ENCODE measurements at places on chromosomes 1 and 21.
A peak's percentile ranks its signal among the peaks of the same experiment; 100 is the strongest.

GRCh38 chr1:202890392-202890791, 1.4 kb upstream of the RABIF start:
- DNase-seq, result no peak

DNA sequence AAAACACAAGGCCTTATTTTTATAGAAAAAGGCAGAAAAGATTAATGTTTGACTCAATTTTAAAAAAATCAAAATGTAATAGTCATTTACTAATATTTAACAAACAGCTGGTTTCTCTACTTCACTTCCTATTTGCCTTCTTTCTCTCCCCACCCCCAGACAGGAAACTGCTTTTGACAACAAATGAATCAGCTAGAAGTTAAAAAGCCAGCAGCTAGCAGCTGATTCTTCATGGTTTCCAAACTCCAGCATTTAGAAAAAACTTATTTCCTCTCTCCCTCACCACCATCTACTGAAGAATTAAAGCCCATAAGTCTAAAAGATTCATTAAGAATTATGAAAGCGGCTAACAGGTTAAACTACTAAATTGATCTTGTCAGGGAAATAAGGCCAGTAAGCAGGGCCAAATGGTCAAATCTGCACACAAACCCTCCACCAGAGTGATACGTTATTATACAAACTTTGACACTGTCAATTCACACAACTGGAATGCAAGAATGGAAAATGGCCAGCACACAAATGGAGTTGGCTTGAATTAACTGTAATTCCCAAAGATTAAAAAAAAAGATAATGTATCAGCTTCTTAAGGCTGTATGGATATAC, 4.0 kb downstream of the WDR26 start:
- DNase-seq, result no peak

GRCh38 chr1:1213345-1214265, at the start of gene TNFRSF4:
Gene TNFRSF4, minus strand, starts transcription at chr1:1214153. Its CDS starts 26 bp downstream, at chr1:1214127.
- DNase-seq, result no peak

- no peak for DNase-seq
These were observed 831 bp downstream of the TMEM52 start for GRCh38 chr1:1917995-1918900.

- DNase-seq, result no peak
These were observed 21.3 kb downstream of the SLC9C2 start for GRCh38 chr1:173581383-173582079.

- DNase-seq, result no peak
These were observed 229.3 kb downstream of the DISC1 start for GRCh38 chr1:231855926-231856325.

DNA sequence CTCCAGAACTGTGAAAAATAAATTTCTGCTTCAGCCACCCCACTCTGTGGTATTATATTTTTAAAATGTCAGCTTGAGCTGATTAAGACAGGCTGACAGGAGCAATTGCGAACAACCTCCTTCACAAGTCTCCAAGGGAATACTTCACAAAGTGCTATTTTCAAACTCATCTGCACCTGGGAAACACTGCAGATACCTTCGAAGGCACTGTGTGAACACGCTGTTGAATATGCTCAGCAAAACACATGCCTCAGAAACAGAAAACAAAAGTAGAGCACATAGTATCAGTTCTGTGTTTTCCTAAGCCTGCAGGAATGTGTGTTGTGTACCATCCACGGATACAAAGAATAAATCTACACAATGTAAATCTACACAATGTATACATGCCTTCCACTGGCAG, 10.6 kb downstream of the TSPAN2 start:
- no peak for DNase-seq

- DNase-seq, result no peak
These were observed 807.1 kb upstream of the PRMT6 start for GRCh38 chr1:106249365-106249764.

DNA sequence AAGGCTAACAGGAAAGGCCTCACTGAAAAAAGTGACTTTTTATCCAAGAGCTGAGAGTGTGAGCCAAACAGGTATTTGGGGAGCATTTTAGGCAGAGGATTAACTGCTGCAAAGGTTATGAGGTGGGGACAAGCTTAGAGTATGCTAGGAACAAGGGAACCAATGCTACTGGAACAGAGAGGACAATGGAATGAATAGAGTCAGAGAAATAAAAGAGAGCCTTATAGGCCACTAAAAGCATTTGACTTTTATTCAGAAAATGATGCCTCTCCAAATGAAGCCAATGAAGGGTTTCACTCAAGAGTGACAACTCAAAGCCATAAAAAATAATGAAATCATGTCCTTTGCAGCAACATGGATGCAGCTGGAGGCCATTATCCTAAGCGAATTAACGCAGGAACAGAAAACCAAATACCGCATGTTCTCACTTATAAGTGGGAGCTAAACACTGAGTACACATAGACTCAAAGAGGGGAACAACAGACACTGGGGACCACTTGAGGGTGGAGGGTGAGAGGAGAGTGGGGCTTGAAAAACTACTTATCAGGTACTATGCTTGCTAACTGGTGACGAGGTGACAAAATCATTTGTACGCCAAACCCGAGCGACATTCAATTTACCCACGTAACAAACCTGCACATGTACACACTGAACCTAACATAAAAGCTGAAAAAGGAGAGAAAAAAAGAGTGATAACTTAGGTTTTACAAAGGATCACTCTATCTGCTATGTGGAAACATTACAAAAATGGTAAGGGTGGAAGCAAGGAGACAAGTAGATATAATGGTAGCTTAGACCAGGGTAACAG, 11.1 kb downstream of the PTP4A2 start:
- no peak for DNase-seq

DNA sequence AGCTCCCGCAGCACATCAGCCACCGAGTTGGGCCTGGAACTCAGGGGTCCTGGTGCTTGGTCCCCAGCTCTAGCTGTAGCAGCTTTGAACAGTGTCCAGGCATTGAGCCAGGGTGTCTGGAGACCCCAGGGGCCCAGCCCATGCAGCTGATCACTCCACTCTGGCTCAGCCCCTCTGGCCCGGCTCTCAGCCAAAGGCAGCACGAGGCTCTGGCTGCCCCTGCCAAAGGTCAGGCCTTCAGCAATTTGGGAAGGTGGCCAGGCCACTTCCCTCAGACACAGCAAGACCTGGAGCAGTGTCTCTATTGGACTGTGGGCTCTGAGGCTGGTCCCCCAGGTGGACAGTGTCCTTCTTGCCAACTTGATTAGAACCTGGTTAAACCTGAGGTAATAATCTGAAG, 34.4 kb upstream of the RNF19B start:
- DNase-seq, result no peak

DNA sequence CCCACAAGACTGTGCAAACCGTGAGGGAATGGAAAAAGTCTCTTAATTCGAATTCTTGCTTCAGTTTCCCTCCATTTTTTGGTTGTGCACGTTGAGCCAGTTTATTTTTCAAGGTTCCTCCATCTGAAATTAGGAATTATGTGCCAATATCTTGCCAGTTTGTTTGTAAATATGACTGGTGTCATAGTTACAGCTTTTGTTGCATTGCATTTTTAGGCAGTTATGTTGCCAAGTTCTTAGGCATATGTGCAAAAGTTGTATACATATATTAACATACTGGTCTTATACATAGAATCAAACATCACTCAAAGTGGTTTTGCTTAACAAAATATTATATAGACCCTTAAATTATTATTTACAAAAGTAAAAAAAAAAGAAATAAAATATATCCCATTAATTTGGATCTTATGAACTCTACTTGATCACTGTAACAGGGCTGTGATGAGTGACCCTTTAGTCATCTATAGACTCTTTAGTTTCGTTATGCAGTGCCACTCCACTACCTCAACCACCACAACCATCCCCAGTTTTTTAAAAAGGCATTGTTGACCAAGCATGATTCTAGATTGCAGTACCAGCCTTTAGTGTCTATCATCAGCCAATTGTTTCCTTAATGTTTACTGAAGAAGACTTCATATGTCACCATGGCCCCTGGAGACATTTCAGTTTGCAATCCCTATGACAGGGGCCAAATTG, 20.9 kb upstream of the DYNLT5 start:
- no peak for DNase-seq

DNA sequence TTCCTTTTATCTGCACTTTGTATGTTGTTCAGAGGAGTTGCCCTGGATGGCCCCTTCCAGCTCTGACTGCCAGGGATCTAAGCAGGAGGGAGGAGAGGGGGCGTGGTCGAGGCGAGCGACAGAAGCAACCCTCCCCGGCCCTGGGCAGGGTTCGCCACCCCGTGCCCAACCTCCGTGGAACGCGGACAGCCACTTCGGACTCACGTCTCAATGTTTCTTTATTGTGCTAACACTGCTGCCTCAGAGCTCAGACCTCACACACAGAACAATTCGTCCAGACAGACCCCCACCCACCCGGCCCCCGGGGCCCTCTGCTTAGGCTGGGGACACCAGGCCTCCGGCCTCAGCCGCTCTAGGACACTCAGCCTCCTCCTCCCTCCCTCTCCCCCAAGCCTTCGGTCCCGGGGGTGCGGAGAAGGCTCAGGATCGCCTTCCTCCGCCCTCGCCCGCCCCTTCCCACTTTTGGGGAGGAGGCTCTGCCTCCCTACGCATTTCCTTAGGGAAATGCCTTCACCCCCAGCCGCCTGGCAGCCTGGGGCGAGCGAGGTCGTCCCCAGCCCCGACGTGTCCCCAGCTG, 8.3 kb downstream of the VSIG8 start:
- DNase-seq, result no peak

DNA sequence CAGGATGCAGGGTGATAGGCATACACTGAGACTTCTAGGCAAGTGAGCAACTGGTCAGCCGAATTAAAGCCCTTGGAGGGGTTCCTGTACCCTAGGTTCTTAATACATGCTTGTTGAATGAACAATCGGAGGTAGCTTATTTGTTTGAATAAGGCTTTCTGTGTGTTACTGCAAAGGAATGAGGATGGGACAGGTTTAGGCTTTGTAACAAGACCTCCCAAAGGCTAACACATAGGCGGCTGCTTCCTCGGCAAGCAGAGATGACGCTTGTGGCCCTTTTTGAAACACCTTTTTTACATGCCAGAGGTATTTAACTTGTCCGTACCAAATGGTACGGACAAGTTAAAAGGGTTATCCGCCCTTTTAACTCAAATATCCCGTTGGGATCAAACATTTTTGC, 511.6 kb downstream of the KIF26B start:
- DNase-seq, result no peak

DNA sequence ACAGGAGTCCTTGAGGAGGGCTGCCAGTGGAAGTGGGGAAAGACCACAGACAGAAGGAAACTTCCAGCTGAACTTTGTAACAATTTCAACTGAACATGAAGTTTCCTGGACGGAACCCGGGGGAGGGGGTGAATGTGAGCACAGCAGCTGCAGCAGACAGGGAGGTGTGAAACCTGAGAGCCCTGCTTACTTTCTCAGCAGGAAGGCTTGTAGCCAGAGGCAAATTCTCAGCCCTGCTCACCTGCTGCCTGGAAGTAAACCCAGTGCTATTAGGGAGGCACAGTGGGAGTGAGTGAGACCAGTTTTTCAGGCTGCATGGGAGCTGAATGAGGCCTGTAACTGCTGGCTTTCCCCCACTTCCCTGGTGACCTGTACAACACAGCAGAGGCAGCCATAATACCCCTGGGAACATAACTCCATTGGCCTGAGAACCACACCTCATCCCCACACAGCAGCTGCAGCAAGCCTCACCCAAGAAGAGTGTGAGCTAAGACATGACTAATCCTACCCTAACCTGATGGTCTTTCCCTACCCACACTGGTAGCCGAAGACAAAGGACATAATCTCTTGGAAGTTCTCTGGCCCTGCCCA, 9.6 kb upstream of the SPRR2F start:
- DNase-seq, result no peak

DNA sequence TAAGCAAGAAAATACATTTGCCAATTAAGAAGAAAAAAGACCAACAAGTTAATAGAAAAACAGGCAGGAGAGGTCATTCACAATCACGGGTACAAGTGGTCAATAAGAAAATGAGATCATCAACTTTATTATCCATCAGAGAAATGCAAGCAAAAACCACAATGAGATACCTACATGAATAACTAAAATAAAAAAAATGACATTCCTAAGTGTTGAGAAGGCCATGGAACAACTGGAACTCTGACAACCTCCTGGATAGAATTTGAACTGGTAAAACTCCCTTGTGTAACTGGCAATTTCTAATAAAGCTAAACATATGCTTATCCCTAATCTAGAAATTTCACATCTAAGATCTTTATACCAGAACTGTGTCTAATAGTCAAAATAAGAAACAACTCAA, 135.4 kb upstream of the BACE2 start:
- DNase-seq, result no peak

- DNase-seq, result peak; percentile 54
These were observed 2.8 kb downstream of the RGS16 start for GRCh38 chr1:182601416-182601786.

DNA sequence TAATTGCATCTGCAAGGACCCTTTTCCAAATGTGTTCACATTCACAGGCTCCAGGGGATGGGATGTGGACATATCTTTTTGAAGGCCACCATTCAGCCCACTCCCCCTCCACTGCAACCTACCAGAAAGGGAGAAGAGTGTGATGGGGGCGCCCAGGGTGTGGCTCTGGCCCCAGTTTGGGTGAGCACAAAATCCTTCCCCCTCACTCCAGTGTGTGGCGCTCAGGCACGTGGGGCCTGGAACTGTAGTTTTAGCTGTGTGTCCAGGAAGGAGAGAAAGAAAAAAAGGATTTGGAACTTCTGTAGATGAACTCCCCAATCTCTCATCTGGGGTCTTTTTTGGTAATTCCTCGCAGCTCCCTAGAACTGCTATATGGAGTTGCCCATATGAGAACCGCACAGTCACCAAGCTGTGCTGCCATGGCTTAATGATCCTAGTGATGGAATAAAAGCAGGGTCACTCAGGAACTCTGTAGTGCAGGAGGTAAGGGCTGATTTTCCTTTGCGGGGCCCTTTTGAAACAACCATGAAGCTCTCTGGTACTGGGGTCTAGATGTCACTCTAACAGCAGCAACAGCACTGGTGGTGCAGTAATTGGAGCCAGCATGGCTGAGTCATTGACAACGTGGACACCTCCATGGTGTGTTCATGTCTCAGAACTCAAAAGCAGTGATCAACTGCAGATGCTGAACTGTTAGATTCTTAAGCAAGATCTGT, 17.0 kb downstream of the AGT start:
- DNase-seq, result no peak

- no peak for DNase-seq
These were observed 476.5 kb downstream of the KCNT2 start for GRCh38 chr1:196131691-196132090.

GRCh38 chr21:14116080-14116481, 94.7 kb downstream of the LIPI start:
- no peak for DNase-seq

DNA sequence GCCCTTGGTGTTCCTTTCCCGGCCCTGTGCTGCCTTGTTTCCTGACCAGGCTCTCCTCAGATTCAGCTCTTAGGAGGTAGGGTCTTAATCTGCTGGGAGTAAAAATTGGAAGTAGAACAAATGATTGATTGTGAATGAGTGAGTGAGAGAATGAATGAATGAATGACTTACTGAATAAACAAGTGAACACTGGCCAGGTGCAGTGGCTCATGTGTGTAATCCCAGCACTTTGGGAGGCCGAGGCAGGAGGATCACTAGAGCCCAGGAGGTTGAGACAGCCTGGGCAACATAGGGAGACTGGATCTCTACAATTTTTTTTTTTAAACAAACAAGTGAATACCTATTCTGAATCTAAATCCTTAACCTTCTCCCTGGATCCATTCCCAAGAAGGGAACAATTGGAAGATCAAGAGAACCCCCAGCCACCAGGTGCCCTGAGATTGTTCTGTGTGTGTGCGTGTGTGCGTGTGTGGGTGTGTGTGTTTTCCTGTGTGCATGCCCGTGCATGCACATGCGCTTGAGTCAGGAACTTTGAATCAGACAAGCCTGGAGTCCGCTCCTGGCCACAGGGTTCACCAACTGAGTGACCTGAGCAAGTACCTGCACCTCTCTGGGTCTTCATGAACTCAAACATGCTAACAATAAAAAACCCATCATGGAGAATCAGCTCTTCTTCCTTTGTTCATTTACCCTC, 24.3 kb upstream of the CITED4 start:
- no peak for DNase-seq

- no peak for DNase-seq
These were observed 59.8 kb downstream of the CRB1 start for GRCh38 chr1:197327776-197328364.
